Stimulated activated CD4-positive, alpha-beta T cell treated with anti-CD3 and anti-CD28 coated beads, Interleukin-1b, Interleukin-23, amount 100 ng/mL, for 24 hours (primary cell): ENCODE measurements at places on chromosomes 11 and 22.

DNA sequence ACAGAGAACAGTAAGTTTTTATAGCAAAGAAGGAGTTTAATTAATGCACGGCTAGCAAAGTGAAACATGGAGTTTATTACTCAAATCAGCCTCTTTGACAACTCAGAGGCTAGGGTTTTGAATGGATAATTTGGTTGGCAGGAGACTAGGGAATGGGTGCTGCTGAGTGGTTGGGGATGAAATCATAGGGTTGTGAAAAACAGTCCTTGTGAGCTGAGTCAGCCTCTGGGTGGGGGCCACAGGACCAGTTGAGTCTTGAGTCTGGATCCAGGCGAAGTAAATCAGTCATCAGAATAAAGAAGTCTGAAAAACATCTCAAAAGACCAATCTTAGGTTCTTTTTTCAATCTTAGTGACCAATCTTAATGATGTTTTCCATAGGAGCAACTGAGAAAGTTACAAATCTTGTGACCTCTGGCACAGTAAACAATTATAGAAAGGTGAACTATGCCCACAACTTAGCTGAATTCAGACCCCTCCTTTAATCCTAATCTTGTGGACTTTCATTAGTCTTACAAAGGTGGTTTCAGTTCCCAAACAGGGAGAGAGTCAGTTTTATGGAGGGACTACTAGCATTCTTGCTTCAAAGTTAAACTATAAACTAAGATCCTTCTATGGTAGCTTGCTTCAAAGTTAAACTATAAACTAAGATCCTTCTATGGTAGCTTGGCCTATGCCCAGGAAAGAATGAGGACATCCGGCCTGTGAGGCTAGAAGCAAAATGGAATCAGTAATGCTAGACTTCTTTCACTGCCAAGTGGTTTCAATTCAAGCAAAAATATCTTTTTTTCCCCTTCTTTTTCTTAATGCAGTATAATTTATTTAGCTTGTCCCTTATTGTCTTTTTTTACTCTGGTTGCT is 84.5 kb downstream of the AASDHPPT start:
- no peak for DNase-seq

- DNase-seq = no peak
Measured at GRCh38 chr11:45323601-45324249, 37.6 kb upstream of the SYT13 start.

DNA sequence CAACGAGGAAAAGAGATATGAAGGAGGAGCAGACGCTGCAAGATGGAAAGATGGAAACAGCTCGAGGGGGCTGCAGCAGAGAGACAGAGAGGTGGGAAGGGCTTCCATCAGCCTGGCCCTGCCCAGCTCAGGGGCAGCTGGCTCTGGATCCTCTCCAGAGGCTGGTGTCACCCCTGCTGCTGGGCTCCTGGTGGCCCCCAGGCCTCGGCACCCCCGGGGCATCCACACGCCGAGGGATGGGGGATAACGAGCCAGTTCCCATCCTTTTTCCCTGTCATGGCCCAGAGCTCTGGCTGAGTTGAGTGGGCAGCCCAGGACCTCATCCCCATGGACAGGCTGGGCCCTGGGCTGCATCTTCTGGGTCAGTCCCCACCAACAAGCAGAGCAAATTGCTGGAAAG is 102.3 kb downstream of the ST3GAL4 start:
- DNase-seq = no peak

DNA sequence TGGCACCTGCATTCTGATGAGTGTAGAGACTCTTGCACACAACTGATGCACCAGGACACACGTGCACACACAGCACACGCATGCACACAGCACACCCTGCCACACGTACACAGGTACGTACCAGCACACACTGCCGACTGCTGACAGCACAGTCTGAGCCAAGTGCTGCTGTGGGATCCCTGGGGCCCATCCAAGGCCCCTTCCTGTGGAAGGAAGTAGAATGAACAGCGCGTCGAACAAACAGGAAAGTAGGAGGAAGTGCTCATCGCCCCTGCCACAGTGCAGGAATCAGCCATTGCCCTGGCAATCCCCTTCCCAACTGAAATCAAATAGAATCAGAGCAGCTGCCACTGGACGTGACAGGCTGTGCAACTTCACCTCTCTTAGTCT is 57.9 kb downstream of the CD82 start:
- no peak for DNase-seq

DNA sequence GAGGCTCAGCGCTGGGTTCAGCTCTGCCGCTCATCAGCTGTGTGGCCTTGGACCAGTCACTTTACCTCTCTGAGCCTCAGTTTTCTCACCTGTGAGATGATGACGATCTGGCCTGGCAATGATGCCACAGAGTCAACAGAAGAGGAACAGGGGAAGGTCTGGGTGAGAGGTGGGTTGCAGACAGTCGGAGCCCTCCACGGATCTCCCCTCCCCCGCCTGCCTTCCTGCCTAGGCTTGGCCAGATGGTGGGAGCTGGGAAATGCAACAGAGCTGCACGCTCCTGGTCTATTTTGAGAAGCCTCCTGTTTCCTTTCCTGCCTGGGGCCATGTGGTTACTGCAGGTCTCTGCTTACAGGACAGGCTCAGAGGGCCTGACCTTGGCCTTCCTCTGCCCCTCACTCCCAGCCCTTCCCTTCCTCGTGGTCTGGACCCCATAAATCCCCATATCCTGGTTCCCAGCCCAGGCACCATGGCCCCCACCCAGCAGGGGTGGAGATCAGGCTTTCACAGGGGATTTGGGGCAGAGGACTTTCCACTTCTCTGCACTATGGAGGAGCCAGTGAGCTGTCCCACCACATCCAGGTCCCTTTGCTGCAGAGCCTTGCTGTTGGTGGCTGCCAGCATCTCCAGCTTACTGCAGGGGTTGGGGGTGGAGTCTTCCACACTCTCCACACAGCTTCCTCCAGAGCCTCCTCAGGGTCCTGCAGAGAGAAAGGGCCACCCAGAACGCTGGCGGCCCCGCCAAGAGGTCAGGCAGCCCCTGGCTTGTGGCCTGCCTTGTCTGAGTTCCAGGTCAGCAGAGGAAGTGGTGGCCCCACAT is 46.9 kb downstream of the C11orf96 start:
- DNase-seq = no peak

GRCh38 chr11:96794152-96794551 is 404.3 kb downstream of the JRKL start:
- no peak for DNase-seq

DNA sequence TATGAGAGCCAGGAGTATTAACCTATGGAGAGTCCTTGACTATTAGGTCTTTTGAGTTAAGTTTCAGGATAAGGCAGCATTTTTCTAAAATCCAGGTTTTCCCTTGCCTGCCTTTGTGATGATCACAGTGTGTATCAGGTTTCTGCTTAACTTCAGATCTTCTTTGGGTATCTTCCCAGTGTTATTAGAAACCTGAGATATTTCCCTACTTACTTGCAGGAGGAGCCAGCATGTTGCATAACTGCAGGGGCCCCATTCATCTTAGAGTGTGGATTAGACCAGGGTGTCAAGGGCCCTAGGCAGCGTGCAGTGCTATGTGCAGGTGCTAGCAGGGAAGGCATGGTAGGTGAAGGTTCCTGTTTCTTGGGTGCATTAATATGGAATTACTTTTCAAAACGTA is 69.5 kb downstream of the ZNRF3 start:
- DNase-seq = no peak

GRCh38 chr11:83221694-83222093 is 28.2 kb downstream of the ANKRD42 start:
- DNase-seq = no peak

DNA sequence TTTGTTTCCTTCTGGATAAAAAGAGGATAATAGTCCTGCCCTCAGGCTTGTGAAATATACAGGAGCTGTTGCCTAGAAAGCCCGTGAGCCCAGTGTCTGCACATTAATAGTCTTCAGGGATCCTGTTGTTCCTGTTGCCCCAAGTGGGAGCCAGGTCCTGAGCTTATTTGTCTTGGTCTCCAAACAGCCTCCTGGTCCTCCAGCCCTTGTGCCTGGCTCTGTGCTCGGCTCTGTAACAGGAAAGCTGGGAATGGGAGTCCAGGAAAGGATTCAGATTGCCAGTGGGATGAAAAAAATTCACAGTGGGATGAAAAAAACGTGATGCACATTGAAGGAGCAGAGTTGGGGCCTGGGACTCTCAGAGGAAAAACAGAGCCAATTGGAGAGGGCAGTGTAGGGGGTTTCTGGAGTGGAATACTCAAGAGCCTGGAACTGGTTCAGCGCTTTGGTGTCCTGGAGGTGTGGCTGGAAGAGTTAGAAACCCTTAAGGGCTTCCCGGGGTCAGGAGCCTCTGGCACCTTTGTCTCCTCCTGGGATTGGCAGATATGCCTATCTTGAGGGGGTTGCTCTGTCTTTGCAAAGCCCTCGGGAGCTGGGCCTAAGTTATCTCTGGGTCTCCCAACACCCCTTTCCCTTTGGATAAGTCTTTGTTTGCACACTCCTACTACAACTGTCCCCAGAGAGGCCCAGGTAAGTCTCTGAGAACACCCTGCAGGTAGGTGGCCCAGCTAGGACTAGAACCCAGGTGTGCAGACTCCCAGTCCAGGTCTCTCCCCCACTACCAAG is 2.3 kb upstream of the INPPL1 start:
- no peak for DNase-seq

DNA sequence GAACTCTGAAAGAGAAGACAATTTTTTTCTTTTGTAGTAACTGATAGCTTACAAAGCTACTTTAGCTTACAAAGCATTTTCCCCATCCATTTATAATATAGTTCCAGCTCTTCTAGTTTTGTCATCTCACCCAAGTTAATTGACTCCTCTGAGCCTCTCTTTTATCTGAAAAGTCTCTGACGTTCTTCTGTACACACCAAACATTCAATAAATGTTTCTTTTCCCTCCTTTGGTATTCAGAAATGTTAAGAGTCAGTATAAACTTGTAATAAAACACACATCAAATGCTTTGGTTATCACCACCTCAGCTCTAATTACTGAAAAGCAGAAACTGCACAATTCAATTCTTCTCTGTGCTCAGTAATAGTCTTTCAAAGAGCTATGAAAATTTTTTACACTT is 5.9 kb downstream of the CCDC90B start:
- DNase-seq = no peak

GRCh38 chr22:41885516-41885915 is 29.4 kb downstream of the SHISA8 start:
- DNase-seq = no peak

DNA sequence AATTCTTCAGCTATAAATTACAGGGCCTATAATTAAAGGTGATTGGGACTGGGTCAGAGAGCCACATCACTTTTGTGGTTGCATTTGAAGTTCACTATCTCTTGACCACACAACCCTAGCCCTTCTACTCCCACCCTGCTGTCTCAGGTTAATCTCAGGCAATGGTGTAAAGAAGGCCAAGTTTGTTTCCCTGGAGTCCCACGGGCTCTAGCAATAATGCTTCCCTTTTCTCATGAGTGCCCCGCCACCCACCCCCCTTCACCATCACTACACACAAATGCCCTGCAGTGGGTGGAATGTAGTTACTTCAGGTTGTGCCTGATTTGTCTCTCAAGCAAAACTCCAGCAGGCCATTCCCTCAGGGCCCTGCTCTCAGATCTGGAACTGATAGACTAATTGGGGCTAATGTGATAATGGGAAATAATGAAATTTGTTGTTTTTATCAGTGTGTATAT is 1.8 kb upstream of the EHF start:
- no peak for DNase-seq

GRCh38 chr11:58525037-58525614 is 17.2 kb upstream of the OR5B21 start:
- DNase-seq = no peak

- DNase-seq = no peak
Measured at GRCh38 chr11:126318574-126319373, 14.9 kb downstream of the DCPS start.

DNA sequence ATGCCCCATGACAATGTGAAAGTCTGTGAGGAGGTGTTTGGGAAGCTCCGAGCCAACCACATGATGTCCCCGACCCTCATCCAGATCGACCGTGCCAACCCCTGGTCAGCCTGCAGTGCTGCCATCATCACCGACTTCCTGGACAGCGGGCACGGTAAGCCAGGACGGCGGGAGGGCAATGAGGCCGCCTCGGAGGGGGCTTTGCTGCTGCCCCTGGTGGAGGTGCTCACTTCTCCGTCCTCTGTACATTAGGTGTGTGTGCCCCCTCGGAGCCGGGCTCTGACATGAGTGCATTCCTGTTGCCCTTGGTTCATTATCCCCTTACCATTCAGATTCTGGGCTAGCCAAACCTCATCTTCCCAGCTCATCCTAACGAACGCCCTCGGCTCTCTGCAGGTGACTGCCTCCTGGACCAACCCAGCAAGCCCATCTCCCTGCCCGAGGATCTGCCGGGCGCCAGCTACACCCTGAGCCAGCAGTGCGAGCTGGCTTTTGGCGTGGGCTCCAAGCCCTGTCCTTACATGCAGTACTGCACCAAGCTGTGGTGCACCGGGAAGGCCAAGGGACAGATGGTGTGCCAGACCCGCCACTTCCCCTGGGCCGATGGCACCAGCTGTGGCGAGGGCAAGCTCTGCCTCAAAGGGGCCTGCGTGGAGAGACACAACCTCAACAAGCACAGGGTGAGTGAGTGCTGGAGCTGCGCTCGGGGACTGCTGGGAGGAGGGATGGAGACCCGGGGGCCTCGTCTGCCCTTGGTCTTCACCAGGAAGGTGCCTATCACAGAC is 13.8 kb downstream of the ADAMTS15 start:
- no peak for DNase-seq

- no peak for DNase-seq
Measured at GRCh38 chr11:93017821-93018690, 48.6 kb downstream of the MTNR1B start.

- DNase-seq = no peak
Measured at GRCh38 chr11:48020092-48020755, 39.9 kb downstream of the PTPRJ start.

DNA sequence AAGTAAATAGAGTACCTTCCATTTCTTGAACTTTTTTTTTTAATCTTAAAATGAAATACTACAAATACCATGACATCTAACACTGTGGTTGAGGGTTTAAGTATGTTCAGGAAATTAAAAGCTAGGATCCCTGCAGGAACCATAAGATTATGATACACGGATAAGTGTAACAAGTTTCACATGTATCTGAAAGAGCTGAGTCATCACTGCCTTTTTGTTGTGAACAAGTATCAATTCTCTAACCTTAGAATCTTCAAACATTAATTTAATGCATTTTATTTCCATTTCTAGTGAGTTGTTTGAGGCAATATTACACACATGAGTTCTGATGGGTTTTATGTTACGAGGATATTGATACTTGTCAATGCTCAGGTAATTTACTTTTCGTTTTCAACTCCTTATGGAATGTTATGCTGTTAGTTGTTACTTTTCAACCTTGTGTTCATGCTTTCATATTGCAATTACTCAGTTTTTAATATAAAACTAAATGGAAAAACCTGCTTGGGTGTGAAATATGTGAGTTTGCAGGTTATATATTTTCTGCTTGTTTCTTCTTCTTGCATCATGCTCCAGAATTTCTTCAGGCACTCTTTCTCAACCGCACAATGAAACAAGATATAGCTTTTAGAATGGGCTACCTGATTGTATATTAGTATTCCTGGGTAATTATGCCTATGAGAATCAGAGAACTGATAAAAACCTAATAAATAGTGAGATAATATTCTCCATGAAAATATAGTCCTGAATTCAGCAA is 361.3 kb upstream of the MTNR1B start:
- DNase-seq = no peak

GRCh38 chr22:49550766-49551362 is 276.8 kb downstream of the BRD1 start:
- DNase-seq = no peak

GRCh38 chr11:121524233-121524631 is 71.5 kb upstream of the SORL1-AS1 start:
- DNase-seq = no peak

GRCh38 chr11:93773601-93774200 is 10.4 kb upstream of the MED17 start:
- DNase-seq = no peak

GRCh38 chr11:132048040-132048439 is 677.6 kb downstream of the NTM start:
- DNase-seq = no peak

- no peak for DNase-seq
Measured at GRCh38 chr11:13297917-13298356, 20.3 kb downstream of the BMAL1 start.
